ENCODE measurements at places on chromosomes 11 and 22.

DNA sequence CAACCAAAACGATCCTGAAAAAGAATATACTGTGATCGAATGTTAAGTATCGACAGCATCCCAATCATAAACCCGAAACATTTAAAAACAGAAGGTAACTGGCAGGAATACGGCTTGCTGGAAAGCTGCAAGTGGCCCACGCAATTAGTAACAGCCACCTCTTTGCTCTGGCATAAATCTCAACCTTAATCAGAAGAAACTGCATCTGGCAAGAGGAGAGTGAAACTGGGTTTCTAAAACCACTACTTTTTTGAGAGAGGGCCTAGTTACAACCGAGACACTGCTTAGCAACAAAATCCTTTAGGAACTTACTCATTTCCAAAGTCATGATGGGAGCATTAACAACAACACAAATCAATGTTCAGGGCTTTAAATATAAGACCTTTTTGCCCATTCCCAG lies 7.9 kb downstream of the NCAPD3 start:
- DNase-seq, result no peak

DNA sequence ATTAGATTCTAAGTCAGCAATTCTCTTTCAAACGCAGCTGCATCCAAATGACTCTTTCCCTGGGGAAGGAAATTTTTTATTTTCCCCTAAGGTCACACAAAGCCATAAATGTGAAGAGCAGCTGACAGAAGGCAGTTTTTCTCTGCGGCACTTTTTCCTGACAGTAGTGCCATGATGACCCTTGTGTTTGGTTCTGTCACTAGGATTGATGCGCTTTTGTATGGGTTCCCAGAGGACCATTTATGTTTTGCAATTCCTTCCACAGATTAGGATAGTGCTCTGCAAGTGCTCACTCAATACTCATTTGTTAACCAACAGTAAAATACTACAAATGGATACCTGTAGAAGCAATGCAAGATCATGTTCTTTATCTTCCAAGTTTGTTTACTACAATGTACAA lies 359.6 kb upstream of the CTSC start:
- DNase-seq, result no peak

DNA sequence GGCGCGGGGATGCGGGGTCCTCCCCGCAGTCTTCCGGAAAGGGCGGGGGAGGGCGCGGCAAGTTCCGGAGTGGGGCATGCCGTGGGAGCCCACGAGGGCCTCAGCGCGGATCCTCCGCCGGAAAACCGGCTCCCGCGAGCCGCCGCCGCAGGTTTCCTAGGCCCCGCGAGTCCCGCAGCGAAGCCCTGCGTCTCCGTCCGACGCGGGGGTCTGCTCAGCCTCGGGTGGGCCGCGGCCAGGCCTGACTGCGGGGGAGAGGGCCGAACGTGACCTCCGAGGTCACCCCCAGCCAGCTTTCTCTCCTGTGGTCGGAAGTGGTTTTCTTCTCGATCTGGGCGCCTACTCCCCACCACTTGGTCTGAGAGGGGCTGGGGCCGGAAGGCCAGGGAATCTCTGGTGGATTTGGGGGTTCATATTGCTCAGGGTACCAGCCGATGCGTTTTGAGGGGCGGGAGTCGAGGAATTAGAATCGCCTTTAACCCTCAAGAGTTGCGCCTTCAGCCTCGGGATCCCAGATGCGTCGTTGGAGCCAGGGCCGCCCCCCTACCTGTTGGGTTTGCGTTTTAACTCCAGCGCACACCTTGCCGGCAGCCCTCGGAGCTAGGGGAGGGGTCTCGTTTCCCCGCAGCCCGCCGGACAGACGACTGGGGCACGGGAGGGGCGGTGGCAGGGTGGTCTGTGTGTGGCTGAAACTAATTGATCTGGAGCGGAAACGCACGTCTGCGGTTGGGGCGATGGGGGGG lies 3.6 kb upstream of the CCND1 start:
- DNase-seq, result peak; percentile 47

DNA sequence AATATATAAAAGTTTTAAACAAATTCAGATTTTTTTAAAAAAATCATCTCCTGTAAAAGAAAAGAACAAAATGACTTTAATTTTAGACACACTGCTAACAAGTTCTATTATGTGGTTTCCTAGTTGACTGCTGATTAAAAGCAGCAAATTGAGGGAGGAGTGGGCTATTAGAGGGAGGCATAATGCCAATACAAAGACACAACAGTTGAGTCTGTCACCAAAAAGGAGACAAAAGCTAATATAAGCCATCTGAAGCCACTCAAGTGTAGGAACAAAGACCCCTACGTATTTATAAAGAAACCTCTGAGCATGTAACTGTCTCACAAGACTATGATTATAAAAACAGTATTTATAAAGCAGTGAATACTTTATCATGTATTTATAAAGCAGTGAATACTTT lies 28.6 kb downstream of the TMEM123 start:
- DNase-seq, result no peak

- no peak for DNase-seq
These were observed 2.0 kb upstream of the TBX10 start for GRCh38 chr11:67641338-67642172.

GRCh38 chr11:86518211-86518610 lies 143.5 kb downstream of the CCDC81 start:
- no peak for DNase-seq

DNA sequence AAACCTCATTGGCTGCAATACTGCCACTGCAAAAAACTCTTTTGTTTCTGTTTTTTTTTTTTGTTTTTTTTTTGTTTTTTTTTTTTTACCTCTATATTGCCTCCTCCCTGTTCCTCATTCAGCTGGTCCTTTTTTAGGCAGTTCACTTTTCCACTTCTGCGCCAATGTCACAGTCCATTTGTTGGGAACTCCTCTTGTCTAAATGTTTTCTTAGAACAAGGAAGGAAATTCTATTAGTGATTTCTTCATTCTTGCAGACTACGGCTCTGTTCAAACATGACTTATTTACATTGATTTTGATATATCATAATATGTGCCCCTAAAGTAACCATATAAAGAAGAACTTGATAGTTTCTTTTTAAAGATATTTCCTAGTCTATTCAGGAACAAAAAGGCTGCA lies 2.9 kb downstream of the FAM118B start:
- no peak for DNase-seq

DNA sequence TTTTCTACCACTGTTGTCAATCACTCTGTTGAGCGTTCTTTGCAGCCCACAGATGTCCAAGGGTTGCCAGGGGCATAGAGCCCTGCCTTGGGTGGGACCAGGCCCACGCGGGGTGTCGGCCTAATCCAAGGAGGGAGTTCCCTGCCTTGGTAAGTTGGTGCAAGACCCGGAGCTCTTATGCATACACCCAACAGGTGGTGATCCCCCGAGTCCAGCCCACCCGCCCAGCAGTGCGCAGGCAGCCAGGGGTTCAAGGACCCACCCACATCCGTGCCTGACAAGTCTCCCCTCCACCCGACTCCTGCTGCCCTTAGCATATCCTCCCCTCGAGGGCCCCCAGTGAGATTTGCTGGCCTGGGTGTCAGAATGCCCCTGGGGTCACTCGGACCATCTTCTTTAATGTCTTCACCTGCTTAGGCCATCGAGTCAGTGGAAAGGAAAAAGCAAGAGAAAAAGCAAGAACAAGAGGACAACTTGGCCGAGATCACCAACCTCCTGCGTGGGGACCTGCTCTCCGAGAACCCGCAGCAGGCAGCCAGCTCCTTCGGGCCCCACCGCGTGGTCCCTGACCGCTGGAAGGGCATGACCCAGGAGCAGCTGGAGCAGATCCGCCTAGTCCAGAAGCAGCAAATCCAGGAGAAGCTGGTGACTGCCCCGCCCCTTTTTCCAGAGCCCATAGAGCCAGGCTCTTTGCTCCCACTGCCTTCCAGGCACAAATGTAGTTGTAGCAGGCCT lies 12.2 kb downstream of the RIBC2 start:
- DNase-seq, result no peak

DNA sequence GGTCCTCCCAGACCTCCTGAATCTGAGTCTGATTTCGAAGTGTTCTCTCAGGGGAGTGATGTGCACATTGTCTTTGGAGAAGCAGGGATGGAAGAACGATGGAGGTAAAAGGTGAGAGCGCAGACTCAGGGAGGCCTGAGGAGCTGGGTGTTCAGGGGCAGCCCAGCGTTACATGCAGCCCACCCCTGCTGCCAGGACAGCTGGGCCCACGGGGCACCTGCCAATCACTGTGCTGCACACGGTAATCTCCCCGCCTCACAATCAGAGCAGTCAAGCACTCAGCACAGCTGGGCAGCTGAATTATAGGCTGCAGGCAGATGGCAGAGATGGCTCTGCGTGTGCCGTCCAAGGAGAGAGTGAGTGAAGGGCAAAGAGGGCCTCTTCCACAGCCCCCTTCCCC lies 17.9 kb upstream of the HTR3A start:
- peak; percentile 26 for DNase-seq

- no peak for DNase-seq
These were observed 2.2 kb upstream of the TMPRSS13 start for GRCh38 chr11:117931331-117931950.

- no peak for DNase-seq
These were observed 1.9 kb downstream of the TST start for GRCh38 chr22:37017356-37017755.
